ENCODE measurements at places on chromosomes 3 and 15. TPM values are rescaled to one million over a fixed set of nuclear protein-coding genes. Genes with fewer than 3 reads are reported as not detected.

C2CD4A gene
- total RNA-seq = 1.3 TPM

IQGAP1 gene
- total RNA-seq = 344 TPM

GALNT15 gene
- 5.7 TPM for total RNA-seq

GPR27 gene
- total RNA-seq = 0.07 TPM

SLC38A3 gene
- total RNA-seq = 0.36 TPM

SCG5 gene
- 0.29 TPM for total RNA-seq

SI gene
- not detected for total RNA-seq

ATP2B2 gene
- not detected for total RNA-seq

NTRK3 gene
- not detected for total RNA-seq

All from thoracic aorta endothelial cell (primary cell).